Fibroblast of gingiva (primary cell): ENCODE measurements at places on chromosomes 11 and 22.

DNA sequence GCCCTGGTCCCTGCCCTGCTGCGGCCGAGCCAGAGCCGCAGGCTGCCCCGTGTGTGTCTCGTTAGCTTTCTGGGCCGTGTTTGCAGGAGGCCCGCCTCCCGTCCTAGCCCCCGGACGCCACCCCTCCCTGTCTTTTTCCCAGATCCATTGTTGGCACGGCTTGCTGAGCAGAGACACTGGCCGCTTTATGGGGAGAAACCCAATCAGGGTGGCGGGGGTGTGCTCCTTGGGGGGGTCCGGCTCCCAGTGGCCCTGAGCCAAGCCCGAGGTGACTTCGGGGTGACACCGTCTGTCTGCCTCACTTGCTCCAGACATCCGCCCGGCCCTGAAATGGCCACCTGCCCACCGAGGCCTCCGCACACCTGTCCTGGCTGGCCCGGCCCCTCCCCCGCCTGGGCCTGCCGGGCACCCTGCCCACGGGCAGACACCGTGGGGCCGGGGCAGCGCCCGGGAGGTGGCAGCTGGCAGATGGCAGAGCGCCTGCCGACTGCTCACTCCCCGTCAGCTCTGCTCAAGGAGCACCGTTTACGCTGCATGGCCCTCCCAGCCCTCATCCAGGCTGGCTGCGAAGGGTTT is 43.1 kb upstream of the PPARA start:
- peak; percentile 51 for DNase-seq

DNA sequence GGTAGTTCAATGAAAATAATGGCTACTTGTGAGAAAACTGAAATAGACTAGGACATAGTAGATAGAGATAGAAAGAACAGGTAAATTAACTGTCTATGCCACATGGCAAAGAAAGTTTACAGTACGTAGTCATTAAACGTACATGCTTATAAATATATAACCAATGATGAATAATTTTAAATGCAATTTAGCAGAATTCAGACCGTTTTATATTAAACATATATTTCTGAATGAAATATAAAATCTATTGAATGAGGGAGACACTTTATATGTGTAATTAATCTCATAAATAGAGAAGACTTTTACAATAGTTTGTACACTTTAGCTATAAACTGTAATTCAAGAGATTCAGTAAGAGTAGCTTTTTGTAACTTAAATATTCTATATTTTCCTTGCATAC is 124.4 kb upstream of the VPREB1 start:
- no peak for DNase-seq

- no peak for DNase-seq
These were observed 45.2 kb downstream of the SERGEF start for GRCh38 chr11:17967661-17968060.

DNA sequence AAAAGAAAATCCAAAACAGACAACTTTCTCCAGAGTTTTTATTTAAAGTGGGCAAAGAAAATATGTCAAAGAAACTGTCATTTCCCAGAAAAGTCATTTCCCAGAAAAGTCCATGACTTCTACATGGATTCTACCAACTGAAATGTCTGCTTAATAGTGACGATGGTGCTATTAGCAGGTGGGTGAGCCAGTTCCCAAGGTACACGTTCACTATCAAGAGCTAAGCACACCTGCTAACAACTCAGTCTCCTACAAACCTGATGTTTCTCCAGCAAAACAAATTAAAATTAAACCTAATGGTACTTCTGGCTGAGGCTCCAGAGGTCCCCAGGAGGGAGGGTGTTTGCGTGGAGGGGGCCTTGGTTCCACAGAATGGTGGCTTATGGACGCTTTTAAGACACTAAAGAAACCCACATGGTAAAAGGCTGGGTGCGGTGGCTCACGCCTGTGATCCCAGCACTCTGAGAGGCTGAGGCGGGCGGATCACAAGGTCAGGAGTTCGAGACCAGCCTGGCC is 26.8 kb downstream of the POU2AF1 start:
- no peak for DNase-seq

DNA sequence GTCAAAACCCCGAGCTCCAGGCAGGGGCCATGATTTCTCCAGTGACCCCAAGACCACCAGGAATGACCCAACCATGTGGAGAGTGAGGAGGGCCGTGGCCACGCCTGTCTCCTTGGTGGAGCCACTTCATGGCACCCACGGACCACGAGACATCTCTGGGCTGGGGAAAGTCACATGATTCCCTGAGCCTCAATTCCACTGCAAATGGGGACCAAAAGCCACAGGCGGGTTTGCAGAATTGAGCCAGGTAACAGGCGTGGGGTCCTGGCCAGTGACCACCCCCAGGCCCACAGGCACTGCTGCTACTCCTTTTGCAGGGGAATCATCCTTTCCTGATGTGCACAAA is 178.9 kb downstream of the CTTN start:
- DNase-seq = no peak
